ENCODE measurements at places on chromosomes 2 and 18.

GRCh38 chr18:3472681-3473544 is 22.9 kb downstream of the TGIF1 start:
- DNase-seq = no peak

DNA sequence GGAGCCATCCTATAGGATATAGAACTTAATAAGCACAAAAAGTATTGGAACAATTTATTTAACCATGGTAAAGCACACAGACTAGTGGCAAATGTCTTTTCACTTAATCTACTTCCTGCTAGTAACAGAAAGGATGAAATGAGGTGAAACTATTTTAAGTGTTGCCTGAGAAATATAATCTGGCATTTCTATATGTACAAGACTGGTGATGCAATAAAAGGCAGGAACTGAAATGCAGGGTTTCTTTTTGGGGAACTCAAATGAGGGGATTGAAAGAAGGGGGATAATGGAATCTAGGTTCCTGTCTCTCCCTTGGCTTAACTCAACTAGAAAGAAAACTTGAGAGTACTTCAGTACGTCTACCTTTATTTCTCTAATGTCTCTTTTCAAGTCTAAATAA is 122.3 kb downstream of the MEMO1 start:
- no peak for DNase-seq

DNA sequence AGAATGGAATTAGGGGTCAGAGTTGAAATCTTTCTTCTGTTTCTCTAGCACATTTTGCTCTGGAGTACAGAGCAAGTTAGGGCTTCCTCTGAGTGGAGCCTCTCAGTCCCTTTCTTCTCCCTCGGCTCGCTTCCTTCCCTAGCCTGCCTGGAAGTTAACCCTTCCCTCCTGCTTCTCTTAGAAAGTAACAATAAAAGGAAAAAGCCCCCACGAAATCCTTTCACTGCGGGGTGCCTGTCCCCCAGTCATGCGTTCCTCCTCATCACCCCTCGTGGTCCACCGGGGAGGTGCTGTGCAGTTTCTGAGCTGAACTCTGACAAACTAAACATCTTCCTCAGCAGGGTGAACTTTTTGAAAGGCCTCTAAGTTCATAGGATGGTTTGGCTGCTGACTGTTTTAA is 2.0 kb downstream of the IGFBP2 start:
- DNase-seq = no peak

GRCh38 chr2:95031076-95031725 is 5.7 kb downstream of the MAL start:
- DNase-seq = no peak

DNA sequence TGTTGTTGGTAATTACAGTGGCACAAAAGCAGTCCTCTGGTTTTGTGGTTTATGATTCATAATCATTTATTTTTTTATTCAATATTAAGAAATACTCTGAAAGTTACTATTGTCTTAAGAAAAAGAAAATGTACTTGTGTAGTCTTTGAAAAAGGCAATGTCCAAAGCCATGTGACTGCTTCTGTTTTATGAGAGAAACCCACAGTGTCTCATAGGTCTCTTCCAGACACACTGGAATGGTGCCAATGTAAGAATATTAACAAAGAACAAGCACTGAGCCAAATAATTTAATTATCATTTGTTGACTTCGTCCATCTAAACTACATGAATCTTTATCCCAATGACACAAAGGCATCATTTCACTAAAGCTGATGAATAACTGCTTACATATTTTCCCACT is 62.5 kb downstream of the RPRM start:
- no peak for DNase-seq

GRCh38 chr2:157466764-157467163 is 22.9 kb upstream of the CYTIP start:
- no peak for DNase-seq

- no peak for DNase-seq
Measured at GRCh38 chr2:165899311-165899710, 54.3 kb downstream of the TTC21B start.

- no peak for DNase-seq
Measured at GRCh38 chr2:233853883-233854240, 473 bp downstream of the HJURP start.

- no peak for DNase-seq
Measured at GRCh38 chr2:70854411-70854810, 18.8 kb upstream of the CD207 start.

GRCh38 chr2:194587739-194588270 is 1069.2 kb upstream of the SLC39A10 start:
- DNase-seq = no peak

- DNase-seq = no peak
Measured at GRCh38 chr2:234328444-234328990, 168.4 kb downstream of the ARL4C start.

GRCh38 chr2:165905854-165906253 is 47.7 kb downstream of the TTC21B start:
- no peak for DNase-seq

DNA sequence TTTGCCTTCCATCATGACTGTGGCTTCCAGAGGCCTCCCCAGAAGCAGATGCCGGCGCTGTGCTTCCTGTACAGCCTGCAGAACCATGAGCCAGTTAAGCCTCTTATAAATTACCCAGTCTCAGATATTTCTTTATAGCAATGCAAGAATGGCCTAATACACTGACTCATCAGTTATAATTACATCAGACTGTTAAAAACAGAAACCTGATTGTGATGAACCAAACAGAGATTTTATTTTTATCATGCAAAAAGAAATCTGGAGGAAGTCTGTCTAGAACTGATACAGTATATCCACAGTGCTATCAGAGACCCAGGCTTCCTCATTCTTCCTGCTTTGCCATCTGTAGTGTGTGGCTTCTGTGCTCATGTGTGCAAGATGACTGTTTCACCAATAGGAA is 93.4 kb upstream of the MEX3C start:
- DNase-seq = peak; percentile 58

DNA sequence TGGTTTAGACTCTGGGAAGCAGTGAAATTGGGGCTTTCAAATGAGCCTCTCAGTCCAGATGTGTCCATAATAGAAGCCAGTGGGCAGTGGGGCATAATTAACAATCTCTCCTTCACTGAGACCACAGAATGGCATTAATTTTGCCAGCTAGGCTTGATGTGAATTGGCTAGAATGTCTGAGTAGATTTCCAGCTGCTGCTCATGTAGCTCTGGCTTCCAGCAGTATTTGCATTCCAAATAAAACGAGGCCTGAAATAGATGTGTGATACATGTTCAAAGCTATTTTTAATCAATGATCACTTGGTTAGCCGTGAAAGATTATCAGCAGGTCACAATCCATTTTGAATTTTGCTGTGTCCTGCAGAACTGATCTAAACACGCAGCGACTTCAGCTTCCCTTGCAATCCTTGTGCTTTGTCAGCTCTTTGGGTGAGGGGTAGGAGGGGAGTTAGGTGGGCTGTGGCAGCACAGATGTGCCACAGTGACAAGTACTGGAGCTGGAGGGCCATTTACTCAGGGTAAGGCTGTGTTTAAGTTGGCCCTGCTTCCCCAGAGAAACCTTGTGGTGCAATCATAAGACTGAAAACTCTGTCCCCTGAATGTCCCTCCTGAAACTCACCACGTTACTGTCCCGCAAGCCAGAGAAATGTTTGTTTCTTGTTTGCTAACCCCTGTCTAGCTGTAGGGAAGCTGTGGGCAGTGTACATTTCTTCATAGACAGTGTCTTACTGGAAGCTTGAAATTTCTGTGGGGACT is 56.9 kb upstream of the TMEM178A start:
- DNase-seq = no peak

DNA sequence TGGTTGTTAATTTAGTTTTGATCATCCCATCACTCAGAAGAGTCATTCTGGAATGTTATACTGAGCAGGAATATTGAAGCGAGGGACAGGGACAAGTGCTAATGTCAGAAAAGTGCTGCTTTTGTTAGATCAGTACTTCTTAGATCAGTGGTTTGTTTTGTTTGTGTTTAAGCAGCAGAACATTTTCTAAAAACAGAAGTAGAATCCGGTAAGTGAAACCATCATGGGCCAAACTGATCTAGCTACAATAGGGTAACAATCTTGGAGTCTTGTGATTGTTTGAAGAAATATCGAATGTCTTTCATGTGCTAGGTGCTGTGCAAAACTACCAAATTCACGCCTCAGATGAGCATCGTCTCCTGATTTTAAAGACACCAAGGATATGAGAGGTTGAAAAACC is 45.1 kb upstream of the SEC11C start:
- no peak for DNase-seq

- DNase-seq = no peak
Measured at GRCh38 chr2:182836451-182836850, 30.0 kb downstream of the FRZB start.

- no peak for DNase-seq
Measured at GRCh38 chr2:112639936-112640335, 5.8 kb upstream of the SLC20A1 start.

- DNase-seq = no peak
Measured at GRCh38 chr2:68032702-68033101, 30.1 kb downstream of the C1D start.

DNA sequence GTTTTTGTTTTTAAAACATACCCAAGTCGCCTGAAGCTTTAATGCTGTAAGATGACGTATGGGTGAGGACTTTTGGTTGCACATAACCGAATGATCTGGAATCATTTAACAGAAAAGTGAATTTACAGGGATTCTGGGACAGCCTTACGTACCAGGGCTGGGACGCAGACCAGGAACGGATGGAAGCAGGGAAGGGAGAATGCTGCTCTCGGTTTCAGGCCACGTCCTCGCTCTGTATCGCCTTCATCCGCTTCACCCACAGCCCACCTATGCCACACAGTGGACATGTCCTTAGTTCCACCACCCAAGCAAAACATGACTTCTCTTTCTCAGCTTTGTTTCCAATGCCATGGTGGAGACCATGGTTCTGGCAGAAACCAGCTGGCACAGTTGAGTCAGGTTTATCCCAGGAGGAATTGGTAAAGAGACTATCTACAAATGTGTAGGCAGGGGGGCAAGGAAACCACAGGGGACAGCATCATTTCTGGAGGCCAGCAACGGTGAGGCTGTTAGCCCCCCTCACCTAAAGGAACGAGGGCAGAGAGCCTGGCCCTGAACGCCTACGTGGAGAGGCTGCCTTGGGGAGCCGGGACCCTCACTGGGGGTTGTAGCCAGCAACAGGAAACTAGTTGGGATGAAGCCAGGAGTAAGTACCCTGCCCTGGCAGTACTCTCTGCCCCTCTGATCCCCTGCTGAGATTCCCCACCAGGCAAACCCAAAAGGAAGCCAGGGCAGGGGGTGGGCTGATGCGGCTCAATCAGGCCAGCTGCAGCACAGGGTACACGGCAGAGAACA is 132.5 kb downstream of the NDUFA10 start:
- DNase-seq = no peak

DNA sequence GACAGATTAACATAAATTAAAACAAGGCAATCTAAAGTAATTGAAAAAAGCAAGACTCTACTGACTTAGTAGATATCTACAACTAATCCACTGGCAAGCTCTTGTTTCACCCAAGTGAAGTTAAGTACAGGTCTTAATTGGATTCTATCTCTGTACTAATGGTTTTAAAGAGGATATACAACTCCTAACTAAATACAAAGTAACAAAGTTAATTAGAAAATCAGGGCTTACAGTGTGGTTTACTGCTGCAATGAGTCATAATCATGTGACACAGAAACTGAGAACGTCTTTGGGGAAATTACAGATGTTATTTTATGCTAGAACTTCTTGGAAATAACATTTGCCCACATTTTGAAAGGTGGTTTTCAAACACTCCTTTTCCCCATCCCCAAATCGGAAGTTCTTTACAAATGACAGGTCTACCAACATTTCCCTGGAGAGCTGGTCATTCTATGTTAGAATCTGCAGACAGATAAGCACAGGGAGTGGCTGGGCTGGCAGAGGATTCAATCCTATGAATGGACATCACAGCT is 245.3 kb downstream of the STK39 start:
- peak; percentile 42 for DNase-seq

DNA sequence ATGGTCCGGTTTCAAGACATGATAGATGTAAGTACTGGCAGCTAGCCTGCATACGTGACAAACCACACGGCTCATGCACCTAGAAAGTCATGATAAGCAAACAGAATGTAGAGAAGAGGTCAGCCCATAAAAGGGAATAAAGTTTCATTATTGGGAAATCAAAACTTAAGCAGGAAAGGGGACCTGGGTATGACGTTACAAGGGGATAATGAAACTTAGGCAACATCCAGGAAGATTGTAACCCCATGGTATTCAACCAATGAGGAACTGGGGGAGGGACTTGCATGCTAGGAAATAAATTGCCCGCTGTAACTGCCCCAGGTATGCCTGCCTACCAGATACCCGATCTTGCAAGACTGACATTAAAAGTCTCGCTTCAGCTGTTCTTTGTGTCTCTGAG is 1679.0 kb downstream of the SUCLG1 start:
- DNase-seq = peak; percentile 21

- DNase-seq = peak; percentile 24
Measured at GRCh38 chr2:51918113-51918512, 886.2 kb upstream of the NRXN1 start.

- peak; percentile 98 for DNase-seq
Measured at GRCh38 chr2:74887445-74887951, 53.6 kb downstream of the HK2 start.

GRCh38 chr2:230849633-230850357 is 14.9 kb upstream of the ITM2C start:
- DNase-seq = peak; percentile 45

- no peak for DNase-seq
Measured at GRCh38 chr2:201040867-201041628, 30.4 kb downstream of the HYCC2 start.

DNA sequence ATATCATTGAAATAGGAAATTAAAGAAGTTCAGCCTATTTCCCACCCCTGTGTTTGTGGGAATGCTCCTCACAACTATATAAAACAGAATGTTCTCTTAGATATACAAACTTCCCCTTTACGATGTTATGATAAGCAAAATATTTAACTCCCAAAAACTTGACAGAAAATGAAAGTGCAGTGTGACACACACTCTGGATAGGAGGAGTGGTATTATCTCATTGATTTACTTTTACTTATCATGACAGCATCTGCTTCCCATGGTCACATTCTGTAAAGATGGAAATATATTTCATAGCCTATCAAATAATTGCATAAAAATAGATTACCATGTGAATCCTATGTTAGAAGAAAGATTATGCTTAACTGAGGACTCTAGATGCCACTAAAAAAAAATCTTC is 96.6 kb upstream of the STK17B start:
- DNase-seq = no peak

GRCh38 chr2:19226386-19226785 is 132.0 kb downstream of the OSR1 start:
- no peak for DNase-seq

DNA sequence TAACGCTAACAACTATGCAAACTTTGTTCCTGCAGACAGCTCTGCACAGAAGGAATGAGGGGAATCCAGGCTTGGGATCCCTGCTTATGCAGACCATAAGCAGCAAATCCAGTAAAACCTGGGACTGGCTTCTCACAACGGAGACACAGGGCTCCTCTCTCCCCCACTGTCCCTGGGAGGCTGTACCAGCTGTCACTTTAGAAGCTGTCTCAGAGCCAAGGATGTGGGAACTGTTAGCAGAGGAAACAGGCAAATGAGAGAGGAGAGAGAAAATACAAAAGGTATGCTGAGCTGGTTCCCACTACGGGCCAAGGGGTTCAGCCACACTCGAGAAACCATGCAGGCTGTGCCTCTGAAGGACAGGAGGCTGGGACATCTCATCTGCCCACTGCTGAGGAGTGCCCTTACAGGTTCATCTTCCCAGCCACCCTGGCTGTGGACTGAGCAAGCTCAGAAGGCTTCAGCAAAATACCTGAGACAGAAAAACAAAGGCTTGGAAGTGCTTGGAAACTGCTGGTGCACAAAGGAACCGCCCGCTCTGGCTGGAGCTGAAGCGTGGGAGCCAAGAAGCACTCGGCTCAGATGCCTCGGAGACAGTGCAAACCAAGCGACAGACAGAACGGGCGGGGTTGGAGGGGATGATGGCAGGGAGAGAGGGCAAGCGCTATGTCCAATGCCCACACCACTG is 72.5 kb downstream of the FAM210A start:
- no peak for DNase-seq
